ENCODE measurements at places on chromosomes 3 and 15.
A peak's percentile ranks its signal among the peaks of the same experiment; 100 is the strongest.

GRCh38 chr3:127722091-127722784 is 49.5 kb downstream of the ABTB1 start:
- DNase-seq: no peak

GRCh38 chr15:27509014-27509413 is 538.0 kb downstream of the GABRG3 start:
- DNase-seq: no peak

DNA sequence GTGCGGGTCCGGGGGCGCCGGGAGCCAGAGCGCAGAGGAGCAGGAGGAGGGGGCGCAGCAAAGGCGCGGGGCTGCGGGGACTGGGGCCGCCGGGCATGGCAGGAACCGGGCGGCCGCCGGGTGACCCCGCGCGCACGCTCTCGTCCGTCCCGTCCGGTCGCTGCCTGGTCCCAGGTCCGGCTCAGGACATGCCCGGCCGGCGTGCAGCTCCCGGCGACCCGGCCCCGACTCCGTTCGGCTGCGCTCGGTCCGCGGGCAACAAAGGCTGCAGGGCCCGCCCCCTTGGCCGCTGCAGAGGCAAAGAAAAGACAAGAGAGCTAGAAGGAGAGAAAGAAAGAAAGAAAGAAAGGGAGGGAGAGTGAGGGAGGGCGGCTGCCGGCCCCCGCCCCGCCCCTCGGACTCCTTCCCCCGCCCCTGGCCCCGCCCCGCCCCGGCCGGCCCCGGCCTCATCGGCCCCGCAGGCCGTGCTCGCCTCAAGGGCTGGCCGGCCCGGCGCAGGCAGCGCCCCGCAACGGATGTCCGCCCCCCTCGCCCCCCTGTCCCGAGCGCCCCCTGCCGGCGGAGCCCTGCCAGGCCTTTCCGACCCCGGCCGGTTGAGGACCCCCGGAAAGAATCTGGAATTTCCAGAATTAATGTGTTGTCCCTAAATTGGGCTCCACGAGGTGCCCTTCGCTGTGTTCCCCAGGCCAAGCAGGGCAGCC is at the start of gene ADAMTS7:
Gene ADAMTS7 (minus strand): TSS at position 341 of the 701 bp plus-strand sequence. CDS start 244 bp downstream, at position 97.
- DNase-seq: peak; percentile 97

- no peak for DNase-seq
These were observed 231.7 kb downstream of the ARPP21 start for GRCh38 chr3:35871009-35871408.

DNA sequence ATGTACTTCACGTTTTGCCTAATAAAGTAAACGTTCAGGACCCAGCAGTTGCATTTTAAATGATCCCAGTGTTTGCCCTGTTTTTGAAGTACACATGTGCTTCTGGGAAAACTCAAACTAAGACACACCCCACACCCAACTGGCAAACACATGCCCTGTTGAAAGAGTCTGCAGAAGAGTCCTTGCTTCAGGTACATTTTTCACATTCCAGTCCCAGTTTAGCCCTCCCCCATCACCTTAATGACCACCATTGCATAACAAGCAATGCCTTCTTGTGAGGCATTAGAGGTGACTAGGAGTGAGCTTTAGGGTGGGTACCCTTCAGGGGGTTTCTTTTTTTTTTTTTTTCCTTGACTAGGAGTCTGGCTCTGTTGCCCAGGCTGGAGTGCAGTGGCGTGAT is 322.3 kb downstream of the CNTN4 start:
- DNase-seq: no peak

GRCh38 chr15:99475754-99476412 is 89.9 kb upstream of the MEF2A start:
- DNase-seq: no peak

DNA sequence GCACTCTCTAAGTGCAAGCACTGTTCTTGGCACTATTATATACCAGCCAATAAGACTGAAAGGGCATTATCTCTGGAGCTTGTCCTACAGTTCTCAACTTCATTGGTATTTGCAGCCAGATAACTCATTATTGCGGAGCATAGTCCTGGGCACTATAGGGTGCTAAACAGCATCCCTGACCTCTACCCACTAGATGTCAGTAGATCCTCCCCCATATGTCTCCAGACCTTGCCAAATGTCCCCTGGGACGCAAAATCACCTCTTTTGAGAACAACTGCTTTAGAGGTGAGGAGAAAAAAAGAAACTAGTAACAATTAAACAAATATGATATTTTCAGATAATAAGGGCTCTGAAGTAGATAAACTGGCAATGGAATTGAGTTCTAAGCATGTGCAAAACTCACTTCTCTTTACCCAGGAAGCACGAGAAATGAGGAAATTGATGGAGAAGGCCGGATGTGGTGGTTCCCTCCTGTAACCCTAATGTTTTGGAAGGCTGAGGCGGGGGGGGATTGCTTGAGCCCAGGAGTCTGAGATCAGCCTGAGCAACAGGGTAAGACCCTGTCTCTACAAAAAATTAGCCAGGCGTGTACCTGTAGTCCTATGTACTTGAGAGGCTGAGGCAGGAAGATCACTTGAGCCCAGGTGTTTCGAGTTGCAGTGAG is 61.4 kb downstream of the FRMD4B start:
- no peak for DNase-seq

GRCh38 chr15:36210426-36210825 is 369.0 kb upstream of the CDIN1 start:
- DNase-seq: no peak

DNA sequence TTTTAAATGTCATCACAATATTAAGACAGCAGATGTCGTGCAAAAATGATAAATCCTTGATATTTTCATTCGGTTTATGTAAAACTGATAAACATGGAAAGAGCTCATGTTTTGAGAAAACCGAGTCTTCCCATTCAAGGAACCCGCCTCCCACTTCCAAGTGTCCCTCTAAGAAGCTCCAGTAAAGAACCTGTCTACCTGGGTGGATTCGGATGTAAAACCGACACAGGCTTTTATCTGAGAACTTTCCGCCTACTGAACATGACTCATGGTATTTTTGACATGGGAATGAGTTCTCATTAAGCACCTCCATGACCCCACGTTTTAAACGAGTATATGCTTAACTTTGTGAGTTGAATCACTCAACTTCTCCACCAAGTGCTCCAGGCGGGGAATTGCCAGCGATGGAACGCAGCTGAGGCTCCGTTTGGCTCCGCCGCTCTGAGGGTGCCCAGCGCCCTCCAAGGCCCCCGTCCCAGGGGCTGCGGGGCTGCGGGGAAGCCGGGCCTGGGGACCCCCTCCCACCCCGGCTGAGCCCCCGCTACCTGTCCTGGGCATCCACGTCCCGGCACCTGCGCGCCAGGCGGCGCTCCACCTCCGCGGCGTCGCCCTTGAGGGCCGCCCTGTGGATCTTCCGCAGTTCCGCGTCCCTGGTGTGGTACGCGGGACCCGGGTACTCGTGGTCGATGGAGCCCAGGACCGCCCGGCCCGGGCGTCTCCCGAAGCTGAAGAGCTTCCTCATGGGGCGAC is 119.9 kb downstream of the LMLN start:
- peak; percentile 16 for DNase-seq

GRCh38 chr15:31304751-31305365 is 21.8 kb upstream of the KLF13 start:
- no peak for DNase-seq

- DNase-seq: no peak
These were observed 2.0 kb downstream of the SMC4 start for GRCh38 chr3:160401291-160402095.

- no peak for DNase-seq
These were observed 510.3 kb downstream of the ZIC1 start for GRCh38 chr3:147919496-147919895.

DNA sequence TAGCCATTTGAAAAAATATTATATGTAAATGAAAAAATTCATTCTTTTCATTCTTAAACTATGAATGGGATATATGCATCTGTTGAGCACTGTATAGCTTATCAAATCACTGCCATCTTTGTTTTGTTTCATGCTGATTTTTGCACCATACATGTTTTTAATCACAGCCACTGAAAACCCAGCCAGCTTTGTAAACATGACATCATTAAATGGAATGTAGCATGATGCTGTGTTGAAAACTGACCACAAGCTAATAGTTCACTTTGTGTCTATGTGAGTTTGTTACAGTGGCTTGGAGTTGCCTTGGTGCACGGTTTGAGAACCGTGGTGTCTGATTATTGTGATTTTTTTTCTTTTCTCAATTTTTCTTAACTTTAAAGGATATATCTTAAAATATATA is 75.7 kb downstream of the GMPS start:
- DNase-seq: no peak

GRCh38 chr3:127770671-127771355 is 51.5 kb downstream of the MGLL start:
- no peak for DNase-seq

GRCh38 chr3:64650715-64651114 is 37.1 kb downstream of the ADAMTS9 start:
- no peak for DNase-seq

DNA sequence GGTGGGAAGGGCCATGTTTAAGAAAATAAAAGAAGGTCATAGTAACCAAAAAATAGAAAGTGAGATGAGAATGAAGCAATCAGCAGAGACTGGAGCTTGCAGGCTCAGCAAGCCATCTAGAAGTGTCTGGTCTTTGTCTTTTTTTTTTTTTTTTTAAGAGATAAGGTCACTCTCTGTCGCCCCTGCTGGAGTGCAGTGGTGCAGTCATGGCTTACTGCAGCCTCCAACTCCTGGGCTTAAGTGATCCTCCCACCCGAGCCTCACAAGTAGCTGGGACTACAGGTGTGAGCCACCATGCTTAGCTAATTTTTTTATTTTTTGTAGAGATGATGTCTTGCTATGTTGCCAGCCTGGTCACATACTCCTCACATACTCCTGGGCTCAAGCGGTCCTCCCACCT is 36.2 kb downstream of the GXYLT2 start:
- no peak for DNase-seq

GRCh38 chr15:63329567-63330350 is 51.9 kb downstream of the CA12 start:
- DNase-seq: no peak

DNA sequence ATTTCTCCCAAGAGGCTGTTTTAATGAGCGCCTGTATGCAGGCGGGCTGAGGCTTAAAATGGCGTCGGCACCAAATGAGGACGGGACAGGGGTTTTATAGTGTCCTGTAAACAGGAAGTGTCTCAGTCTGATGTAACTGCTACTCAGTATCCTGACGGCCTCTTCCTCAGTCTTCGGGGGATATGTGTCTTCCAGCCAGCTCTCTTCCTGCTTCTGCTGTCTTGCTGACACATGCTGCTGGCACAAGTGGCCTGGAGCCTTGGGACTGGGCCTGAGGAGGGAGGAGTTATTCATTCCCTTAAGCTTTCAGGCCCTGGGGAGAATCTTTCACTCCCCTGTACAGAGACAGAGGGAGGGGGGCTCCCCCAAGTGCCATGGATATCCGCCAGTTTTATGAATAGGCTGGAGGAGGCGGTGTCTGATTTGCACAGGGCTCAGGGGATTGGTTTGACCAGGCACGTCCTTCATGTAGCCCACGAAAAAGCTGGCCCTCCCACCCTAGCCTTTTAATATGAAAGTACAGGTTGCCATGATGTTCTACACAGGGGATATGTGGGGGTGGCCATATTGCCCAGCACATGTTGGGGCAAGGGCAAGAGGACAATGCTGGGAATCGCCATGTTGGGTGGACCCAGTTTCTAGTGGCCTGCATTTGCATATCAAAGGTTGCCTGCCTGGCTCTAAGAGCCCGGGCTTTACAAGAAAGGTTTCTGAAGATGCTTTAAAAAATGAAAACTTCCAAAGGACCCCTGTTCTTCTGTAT is 19.9 kb downstream of the NDUFB4 start:
- no peak for DNase-seq

DNA sequence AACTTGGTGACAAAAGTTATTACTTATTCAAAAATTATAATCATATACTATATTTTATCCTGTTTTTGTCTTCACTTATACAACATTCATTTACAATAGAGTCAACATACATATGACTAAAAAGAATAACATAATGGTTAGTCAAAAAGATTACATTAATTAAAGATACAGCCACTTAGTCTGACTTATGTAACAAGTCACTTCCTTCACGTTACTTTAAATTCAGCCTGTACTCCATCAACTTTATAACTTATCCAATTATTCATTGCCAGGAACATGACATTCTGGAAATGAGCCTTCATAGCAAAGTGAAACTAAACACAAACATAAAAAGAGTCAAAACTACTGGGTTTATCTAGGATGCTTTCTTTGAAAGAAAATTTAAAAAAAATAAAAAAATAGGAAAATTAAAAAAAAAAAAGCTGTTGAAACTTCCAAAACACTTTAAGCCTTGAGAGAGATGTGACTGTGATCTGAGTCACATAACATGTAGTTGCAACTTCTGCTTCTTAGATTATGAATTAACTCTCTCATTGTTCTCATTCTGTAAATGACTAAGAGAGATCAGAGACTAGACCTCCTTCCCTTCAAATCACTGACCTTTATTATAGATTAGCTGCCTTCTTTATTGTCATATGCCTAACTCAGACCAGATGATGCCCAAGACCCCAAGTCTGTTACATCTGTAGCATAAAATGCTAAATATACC is 107.8 kb downstream of the MYRIP start:
- no peak for DNase-seq

GRCh38 chr15:78034495-78035191 is 42.9 kb downstream of the TBC1D2B start:
- DNase-seq: peak; percentile 33

GRCh38 chr3:58074997-58075396 is 66.8 kb downstream of the FLNB start:
- DNase-seq: no peak

GRCh38 chr3:101544161-101544850 is 17.4 kb upstream of the TRMT10C start:
- no peak for DNase-seq

- no peak for DNase-seq
These were observed 199.9 kb upstream of the CTDSPL start for GRCh38 chr3:37661615-37662306.

- no peak for DNase-seq
These were observed 40.8 kb downstream of the HMG20A start for GRCh38 chr15:77461486-77461885.

GRCh38 chr3:100400419-100400779 is 490 bp downstream of the TOMM70 start:
- peak; percentile 11 for DNase-seq

- DNase-seq: no peak
These were observed 799 bp upstream of the C2CD4B start for GRCh38 chr15:62165793-62166375.

DNA sequence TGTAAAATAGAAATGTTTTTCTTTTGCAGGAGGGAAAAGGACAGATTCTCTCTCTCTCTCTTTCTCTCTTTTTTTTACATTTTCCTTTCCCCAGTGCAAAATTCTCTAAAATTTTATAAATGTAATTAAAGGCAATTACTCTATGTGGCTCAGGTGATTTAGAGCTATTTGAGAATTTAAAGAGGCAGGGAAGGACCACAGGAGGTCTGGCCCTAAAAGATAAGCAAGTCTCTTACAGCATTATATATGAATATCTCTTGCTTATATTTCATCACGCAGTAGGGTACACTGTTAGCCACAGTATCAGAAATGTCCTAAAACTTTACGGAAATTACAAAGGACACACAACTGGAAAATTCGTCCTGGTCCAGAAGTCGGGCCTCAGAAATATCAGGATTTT is 70.5 kb upstream of the PPIB start:
- no peak for DNase-seq

- DNase-seq: no peak
These were observed 2.9 kb upstream of the P2RY12 start for GRCh38 chr3:151387432-151387831.

Measured in GM13977 (cell line).